ENCODE measurements at places on chromosomes 13 and 19. TPM values are rescaled to one million over a fixed set of nuclear protein-coding genes. Genes with fewer than 3 reads are reported as not detected.

PRX gene
- total RNA-seq = 1.2 TPM

GRCh38 chr19:31326329-31327028 is 22.8 kb downstream of the TSHZ3 start:
- peak; percentile 27 for DNase-seq

GRCh38 chr13:93227280-93227877 is 772 bp downstream of the GPC6 start:
- DNase-seq = peak; percentile 21

- DNase-seq = no peak
These were observed 1.1 kb downstream of the CACNG7 start for GRCh38 chr19:53910170-53910518.
